Left lobe of liver (tissue), 2 donors: ENCODE measurements at places on chromosomes 4 and X. TPM values are rescaled to one million over a fixed set of nuclear protein-coding genes. Genes with fewer than 3 reads are reported as not detected.

DNA sequence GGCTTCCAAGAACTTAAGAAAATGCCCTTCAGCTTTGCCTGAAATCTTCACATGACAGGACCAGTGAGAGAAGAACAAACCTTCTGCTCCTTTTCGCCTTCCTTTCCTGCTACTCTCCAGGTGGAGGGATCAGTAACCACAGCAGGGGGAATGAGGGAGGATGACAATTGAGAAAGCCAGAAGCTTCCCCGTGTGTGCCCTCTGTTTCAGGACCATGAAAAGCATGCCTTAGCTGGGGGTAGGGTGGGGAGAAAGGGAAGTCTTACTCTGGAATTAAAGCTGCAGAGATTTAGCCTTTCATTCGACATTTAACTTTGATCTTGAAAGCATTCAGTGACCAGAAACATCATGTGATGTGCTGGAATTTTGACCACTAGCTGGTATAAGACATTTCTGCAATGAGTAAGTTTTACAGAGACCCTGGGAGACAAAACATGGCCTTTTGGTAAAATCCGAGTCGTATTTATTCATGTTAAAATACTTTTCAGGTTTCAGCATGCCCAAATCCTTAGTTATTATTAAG lies 10.6 kb upstream of the PUDP start:
- DNase-seq, result no peak

DNA sequence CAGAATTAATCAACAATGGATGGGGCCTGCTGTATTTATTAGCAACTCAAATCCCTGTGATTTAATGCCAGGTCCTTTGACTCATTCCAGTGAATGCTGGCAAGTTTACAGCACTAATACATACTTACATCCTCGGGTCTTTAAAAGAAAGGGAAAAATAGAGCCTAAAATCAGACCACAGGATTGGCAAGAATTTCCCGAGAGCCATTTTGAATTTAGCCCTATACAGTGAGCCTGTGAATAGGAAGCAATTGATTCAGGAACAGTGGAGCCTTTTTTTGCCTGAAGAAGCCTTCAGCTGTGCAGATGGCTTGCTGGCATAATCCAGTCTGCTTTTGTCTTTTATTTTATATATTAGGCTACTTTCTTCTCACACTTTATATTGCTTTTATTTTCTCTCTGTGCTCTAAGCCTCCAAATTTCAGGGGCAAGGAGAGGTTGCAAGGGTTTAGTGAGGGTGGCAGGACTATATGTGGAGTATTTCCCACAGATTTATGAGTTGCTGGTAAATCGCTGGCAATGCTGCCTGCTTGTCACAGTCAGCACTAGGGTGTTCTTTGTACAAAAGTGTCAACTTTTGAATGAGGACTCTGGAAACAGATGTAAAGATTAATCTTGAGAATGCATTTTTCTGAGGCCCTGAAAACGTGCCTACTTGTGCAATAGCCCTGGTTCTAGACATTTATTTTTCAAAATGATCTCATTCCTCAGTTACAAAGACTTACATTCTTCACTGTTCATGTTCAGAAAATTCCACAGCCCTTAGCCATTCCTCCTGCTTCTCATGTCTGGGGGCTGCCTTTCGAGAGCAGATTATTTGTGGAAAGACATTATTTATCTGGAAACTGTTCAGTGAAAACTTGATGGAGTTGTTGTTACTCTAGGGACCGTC lies 303.5 kb downstream of the SPRY1 start:
- DNase-seq, result no peak

GRCh38 chr4:81550388-81550859 lies 78.7 kb upstream of the RASGEF1B start:
- no peak for DNase-seq

- DNase-seq, result no peak
These were observed 32.7 kb downstream of the TBC1D14 start for GRCh38 chr4:6942238-6942800.

- peak; percentile 40 for DNase-seq
These were observed 113.9 kb upstream of the VAMP7 start for GRCh38 chrX:155767051-155767875.

DNA sequence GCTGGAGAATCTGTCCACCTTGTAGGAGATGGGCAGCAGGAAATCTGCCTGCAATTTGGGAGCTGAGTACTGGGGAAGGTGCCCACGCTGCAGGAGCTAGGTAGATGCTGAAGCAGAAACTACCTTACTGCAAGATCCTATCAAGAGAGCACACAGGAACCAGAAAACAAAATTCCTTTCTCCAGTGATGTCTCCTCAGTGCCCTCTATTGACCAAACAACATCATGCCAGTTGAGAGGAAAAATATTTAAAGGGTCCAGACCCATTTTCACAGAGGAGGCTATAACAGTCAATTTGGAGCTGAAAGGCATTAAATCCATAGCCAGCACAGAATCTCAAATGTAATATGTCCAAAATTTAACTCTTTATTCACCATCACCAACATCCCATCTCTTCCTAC lies 406.8 kb downstream of the SLITRK2 start:
- no peak for DNase-seq

GRCh38 chr4:148078061-148078460 lies 346.2 kb downstream of the ARHGAP10 start:
- DNase-seq, result no peak

- DNase-seq, result no peak
These were observed 3.3 kb downstream of the TMEM185A start for GRCh38 chrX:149628280-149628679.

- no peak for DNase-seq
These were observed 37.6 kb upstream of the HPGD start for GRCh38 chr4:174559894-174560293.

- DNase-seq, result no peak
These were observed 53.8 kb downstream of the ZFYVE28 start for GRCh38 chr4:2364654-2365053.

GRCh38 chr4:78481180-78481579 lies 70.4 kb upstream of the ANXA3 start:
- no peak for DNase-seq

- DNase-seq, result no peak
These were observed 31.9 kb upstream of the NOCT start for GRCh38 chr4:138983690-138984089.

- no peak for DNase-seq
These were observed 5.7 kb upstream of the SLC25A4 start for GRCh38 chr4:185137233-185137925.

- DNase-seq, result no peak
These were observed 122.6 kb upstream of the VCX3B start for GRCh38 chrX:8341814-8342590.

DNA sequence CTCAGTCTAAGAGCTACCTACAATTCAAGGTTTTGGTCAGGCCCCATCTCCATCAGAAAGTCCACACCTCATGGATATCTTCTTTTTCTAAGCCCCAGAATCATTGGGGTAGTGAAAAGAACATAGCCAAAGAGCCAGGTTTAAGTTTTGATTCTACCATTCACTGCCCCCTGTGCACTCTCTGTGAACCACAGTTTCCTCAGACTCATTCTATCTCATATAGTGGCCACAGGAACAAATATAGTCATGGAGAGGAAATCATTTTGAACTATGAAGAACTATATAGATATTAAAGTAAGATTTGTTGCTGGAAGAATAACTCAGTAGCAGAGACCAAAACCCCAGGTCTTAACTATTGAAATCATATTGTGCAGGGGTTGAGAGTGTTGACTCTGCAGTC lies 3.3 kb downstream of the SYTL5 start:
- no peak for DNase-seq

DNA sequence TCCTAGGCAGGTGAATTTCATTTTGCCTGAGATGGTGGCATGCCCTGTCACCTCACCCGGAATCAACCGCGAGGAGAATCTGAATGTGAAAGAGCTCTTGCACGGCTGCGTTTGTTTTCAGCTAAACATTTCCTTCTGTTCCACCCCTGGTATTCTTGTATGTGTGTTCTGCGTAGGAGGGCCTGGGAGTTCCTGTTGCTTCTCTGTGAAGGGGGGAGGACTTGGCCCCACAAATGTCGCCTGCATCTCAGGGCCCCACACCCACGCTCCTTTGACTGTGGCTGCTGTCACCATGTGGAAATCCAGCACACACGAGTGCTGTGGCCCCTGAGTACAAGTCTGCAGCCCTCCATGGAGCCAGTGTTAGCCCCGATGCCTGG lies 45.8 kb upstream of the CLCN4 start:
- no peak for DNase-seq

GRCh38 chr4:94448815-94449375 lies 2.8 kb upstream of the PDLIM5 start:
- no peak for DNase-seq

DNA sequence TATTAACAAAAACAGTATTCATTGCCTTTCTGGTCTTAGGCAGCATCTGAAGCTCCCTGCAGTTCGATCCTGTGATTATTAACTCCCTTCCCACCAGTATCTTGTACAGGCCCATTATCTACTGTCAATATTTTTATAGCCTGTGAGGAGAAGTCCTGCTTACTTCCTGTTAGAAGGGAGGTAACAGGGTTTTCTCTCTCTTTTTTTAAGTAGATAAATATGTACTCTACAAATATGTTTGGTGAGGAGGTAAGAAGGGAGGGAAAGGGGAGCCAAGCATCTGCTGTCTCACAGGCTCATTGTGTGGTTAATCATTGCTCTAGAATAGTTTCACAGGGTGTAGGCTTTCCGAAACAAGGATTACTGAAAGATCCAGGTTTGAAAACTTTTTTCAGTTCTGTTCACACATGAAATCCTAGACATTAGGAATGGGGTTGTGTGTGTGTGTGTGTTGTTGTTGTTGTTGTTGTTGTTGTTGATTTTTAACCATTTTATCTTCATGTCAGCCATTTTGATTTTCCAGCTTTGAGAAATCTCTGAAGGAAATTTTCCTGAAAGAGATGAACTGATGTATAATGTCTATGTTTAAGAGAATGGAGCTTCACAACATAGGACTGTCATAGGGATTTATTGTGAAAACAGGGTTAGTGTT lies 14.2 kb downstream of the ATOH1 start:
- no peak for DNase-seq

DNA sequence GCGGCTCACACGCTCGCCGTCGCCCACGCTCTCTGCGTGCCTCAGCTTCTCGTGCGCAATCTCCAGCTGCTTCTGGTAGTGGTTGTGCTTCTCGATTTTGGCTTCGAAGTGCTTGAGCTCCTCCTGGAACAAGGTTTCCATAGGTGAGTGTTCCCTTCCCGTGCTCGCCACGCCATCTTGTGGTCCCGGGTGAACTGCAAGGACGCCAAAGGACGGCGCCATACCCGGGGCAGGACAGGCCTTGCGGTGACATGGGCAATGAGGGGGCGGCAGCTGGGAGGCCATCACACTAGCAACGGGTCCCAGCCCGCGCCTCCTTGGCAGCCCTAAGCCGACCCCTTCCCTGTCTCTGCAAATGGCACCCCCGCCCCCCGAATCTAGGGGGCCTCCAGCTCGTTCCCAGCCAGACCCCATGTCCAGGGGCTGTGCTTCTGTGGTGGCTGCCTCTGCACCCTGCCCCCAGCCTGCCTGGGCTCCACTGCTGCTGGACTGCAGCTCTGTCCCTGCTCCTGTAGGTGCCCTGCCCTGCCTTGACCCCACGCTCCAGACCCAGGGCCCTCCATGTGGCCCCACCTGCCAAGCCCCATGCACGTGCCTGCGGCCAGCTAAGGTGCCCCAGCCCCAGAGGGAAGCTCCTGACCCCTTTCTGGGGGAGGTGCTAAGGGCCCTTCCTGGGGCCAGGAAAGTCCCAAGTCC lies 17.3 kb downstream of the LRPAP1 start:
- no peak for DNase-seq

Gene CCDC110
- total RNA-seq, result 0.30 TPM

Gene FHDC1
- total RNA-seq, result 0.28 TPM

Gene FAM156B
- 5.2 TPM for total RNA-seq

Gene PLS3
- 68.7 TPM for total RNA-seq

Gene PDK3
- 12.6 TPM for total RNA-seq

Gene TLR8
- total RNA-seq, result 0.20 TPM

Gene FAM9A
- not detected for total RNA-seq

Gene VEGFC
- total RNA-seq, result 1.5 TPM

Gene DIPK2B
- total RNA-seq, result 0.20 TPM

Gene TMEM255A
- total RNA-seq, result 0.05 TPM
